ENCODE measurements at places on chromosomes 2 and 18.
A peak's percentile ranks its signal among the peaks of the same experiment; 100 is the strongest.

- no peak for DNase-seq
Measured at GRCh38 chr2:42457011-42457410, 36.8 kb downstream of the KCNG3 start.

- DNase-seq = peak; percentile 68
Measured at GRCh38 chr2:200670313-200670712, 84.5 kb downstream of the AOX1 start.

DNA sequence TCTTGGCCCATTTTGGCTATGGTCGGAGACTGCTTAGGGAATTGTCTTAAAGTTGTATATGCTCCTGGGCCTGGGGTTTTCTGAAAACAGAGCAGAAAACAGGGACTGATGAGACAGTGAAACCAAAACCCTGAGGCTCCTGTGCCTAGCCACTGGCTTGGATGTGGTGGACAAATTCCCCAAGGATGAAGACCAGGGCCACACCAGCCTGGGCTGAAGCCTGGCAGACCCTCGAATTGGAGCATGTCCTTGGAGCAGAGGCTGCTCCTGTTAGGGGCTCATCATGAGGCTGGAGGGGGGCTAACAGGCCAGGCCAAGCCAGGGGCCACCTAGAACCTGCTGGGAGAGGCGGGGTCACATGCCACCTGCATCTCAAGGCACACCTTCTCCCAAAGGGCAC, 68.1 kb downstream of the STPG4 start:
- DNase-seq = no peak

DNA sequence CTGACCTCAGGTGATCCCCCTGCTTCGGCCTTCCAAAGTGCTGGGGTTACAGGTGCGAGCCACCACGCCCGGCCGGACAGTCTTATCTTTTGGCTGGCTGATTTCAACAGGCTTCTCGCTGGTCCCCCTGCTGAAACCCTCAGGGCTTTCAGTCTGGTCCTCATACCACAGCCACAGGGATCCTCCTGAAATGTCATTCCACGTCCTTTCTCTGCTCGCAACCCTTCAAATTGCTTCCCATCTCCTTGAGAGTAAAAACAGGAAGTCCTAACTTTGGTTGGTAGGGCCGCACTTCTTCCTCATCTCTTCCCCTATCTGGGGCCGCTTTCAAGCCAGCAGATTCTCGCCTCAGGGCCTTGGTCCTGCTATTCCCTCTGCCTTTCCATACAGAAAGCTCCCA, 1.4 kb upstream of the CAB39 start:
- no peak for DNase-seq

DNA sequence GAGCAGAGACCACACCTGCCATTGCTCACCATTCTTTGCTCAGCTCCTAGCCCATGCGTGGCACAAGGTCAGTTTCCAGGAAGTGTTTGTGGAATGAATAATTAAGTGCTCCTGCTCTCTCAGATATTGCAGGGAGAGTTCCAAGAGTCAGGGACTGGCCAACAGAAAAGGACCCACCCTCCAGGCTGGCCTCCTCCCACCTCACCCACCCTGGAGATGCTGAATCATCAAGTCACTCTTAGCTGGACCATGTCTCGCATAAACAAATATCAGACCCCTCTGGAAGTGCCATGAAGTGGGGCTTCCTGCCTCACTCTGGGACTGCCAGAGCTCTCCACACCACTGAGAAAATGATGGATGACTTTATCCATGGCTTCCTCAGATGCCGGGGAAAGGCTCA, 256.0 kb downstream of the TNS1 start:
- no peak for DNase-seq

GRCh38 chr2:109126501-109126860, 2.5 kb upstream of the SH3RF3 start:
- no peak for DNase-seq

DNA sequence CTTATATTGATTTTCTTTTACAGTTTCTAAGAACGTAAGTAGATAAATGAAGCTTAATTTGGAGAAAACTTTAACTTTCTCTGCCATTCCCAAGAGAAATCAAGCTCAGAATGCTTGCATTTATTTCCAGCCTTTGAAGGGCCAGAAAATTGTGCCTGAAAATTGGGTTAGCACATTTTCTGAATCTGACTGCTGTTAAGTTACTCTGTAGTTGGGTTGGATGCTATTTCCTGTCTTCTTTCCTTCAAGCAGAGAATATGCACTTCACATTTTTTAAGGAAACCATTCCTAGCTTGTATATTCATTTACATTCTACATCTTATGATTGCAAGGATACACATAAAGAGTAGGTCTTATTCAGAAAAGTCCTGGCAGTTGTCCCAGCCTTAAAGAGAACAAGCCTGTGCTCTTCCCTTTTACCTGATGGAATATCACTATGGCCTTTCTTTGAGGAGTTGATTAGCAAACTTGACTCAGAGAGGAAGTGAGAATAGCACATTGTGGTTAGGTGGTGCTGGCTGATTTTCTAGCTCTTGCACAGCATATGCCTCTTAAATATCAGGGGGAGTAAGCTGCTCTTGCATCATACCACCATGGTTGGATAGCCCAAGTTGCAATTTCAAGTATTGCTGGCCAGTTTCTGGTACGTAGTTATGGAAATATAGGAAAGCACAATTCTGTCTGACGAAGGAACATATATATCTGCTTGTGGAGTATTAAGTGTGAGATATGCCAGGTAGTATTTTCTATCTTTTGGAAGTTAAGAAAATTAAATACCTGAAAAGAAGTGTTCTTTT, 133.7 kb downstream of the COMMD1 start:
- no peak for DNase-seq

GRCh38 chr2:185790361-185790760, 51.8 kb downstream of the FSIP2 start:
- DNase-seq = no peak

GRCh38 chr2:226618544-226618874, 181.1 kb downstream of the IRS1 start:
- DNase-seq = no peak

DNA sequence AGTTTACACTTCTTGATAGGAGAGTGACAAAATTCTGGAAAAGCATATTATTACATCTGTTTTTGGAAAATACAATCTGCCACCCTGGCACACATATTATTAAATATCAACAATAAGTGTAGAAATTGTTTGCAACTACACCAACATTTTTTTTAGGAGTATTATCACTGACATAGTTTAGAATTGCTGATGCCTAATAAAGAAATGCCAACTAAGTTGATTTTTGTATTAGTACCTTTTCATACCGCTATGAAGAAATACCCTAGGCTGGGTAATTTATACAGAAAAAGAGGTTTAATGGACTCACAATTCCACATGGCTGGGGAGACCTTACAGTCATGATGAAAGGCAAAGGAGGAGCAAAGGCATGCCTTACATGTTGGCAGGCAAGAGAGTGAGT, 35.9 kb upstream of the TFPI start:
- DNase-seq = no peak

GRCh38 chr2:29724282-29724681, 197.1 kb downstream of the ALK start:
- no peak for DNase-seq

DNA sequence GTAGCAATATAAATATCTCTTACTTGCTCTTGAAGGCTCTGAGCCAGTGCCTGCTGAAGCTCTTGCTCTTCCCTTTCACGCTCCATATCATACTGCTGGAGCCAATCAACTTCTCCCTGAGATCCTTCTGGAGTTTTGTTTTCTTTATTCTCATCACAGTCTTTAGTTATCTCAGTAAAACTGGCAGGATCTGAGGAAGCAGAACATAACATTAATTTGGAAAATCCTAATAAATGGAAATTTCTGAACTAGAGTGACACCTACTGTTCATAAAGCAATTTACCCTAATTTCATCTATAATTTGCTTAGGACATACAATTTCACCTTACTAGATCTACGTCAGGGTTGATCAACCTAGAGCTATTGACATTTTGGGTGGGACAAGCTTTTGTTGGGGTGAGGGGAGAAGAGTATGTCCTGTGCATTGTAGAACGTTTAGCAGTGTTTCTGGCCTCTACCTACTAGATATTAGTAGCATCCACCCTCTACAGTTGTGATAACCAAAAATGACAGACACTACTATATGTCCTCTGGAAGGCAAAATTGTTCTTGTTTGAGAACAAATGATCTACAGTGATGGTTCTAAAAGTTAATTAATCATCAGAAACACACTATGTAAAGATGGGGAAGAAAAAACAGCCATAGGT, 47.2 kb downstream of the VIL1 start:
- DNase-seq = peak; percentile 2

DNA sequence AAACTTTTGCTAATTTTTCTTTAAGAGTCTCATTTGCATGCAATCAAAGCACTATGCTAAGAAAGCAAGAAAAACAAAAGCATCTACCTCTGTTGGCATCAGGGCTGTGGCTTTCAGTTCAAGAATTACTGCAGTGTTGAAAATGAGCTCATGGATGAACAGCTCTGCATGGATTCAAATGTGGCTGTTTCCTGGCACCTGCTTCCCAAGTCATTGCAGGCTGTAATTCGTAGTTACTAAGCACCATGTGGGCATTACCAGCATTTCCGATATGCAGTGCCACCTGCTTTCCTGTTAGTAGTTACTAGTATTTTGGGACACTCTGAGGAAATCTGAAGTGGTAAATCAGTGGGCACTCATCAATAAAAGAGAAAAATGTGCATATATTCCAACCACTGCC, 37.8 kb upstream of the FAM110C start:
- DNase-seq = no peak

- peak; percentile 93 for DNase-seq
Measured at GRCh38 chr2:29921560-29921915, at the start of gene ALK. Gene ALK (minus strand): TSS chr2:29921586. CDS start chr2:29920659, 927 bp downstream.

GRCh38 chr2:45812011-45812500, 160.6 kb downstream of the PRKCE start:
- DNase-seq = no peak

GRCh38 chr2:40440835-40441234, 11.1 kb downstream of the SLC8A1 start:
- no peak for DNase-seq

DNA sequence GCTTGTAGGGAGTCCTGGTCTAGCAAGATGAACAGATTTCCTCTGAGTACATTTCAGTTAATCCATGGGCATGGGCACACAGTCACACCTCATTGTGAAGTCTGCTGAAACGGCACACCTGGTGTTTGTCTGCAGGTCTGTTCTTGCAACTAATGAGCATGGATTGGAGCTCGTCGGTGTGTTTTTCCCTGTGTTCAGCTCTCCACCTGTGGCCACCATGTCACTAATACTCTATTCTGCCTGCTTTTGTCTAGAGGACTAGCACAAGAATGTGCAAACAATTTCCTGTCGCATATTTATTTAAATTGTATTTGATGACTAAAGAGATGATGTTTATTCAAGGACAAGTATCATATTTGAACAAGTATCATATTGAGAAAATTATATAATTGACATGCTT, 24.5 kb upstream of the PPP4R1 start:
- DNase-seq = no peak

- DNase-seq = no peak
Measured at GRCh38 chr2:236265675-236266074, 1.5 kb upstream of the ASB18 start.

GRCh38 chr2:240165034-240165433, 24.6 kb upstream of the OTOS start:
- no peak for DNase-seq

- no peak for DNase-seq
Measured at GRCh38 chr2:173051463-173052215, 24.0 kb upstream of the MAP3K20 start.

GRCh38 chr2:202604699-202605098, 30.1 kb upstream of the FAM117B start:
- DNase-seq = no peak

GRCh38 chr2:215971671-215972070, 41.7 kb downstream of the MREG start:
- no peak for DNase-seq

DNA sequence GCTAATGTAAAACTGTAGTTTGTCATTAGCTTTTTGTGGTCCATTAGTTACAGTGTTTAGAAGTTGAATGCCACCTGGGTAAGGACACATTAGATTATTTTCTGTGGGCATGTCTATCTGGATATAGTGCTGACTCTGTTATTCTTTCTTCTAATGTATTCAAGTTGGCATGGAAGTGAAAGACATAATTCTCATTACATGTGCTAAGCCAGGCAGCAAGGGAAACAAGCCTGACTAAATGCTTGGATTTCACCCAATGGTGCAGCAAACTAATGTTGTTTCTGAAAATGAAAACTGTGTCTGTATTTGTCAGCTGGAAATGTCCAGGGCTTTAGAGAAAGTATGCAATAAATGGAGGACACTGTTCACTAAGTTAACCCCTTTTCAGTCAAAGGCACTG, 100.7 kb downstream of the NUP35 start:
- no peak for DNase-seq

DNA sequence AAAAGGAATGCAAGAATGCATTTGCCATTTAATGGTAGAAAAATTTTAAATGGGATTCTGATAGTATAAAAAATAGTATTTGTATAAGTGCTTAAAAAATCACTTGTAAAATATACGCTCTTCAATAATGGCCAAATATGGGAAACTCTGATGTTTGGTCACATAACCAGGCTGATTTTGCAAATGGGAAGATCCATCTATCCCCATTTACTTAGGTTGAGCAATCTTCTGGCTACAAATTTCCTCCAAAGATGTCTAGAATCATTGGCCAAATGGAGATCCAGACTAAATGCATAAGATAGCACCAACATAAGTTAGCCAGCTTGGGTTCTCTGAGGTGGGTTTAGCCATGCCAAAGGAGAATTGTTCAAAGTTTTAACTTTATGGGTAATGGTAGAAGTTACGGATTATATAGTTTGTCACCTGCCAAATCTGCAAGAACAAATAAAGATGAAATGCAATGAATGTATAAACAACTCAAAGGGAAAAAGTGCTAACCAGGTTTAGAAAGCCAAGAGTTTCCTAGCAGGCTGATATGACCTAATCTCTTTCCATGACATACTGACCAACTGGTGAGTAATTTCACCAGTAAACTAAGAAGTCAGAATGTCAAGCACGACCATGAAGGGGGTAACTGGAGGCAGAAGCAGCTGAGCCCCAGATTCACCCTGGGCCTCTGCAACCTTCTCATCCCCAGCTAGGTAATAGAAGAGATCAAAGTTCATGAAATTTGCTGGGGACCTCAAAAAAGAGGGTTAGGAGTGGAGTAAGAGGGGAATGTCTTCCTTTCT, 10.0 kb downstream of the RHOB start:
- DNase-seq = no peak

- no peak for DNase-seq
Measured at GRCh38 chr18:9506046-9506792, 30.9 kb downstream of the RALBP1 start.
